ENCODE measurements at places on chromosomes 4 and X.

DNA sequence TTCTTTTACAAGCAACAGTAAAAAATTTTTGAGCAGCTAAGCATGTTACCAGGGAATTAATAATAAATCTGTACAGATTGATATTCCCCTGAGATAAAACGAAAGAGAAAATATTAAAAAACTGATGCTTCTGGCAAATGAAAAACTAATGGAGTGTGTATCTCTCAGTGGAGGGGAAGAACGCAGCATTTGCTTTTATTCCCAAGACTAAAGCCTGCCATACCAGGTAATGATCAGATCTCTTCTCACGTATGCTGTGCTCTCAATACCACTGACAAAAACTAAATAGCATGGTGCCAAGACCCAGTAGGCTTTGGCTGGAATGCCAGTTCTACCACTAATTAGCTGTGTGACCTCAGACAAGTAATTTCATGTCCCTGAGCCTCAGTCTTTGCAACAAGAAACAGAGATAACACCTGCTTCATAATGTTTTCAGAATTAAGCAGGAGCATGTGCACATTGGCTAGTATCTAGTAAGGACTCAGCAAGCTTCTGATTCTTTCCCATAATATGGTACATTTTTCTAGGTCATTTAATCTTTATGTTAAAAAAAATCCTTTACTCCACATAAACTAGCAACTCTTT is 179.6 kb downstream of the CENPC start:
- no peak for DNase-seq

- DNase-seq, result no peak
Measured at GRCh38 chrX:9947131-9947794, 19.9 kb upstream of the CLDN34 start.

- DNase-seq, result no peak
Measured at GRCh38 chr4:108589961-108590360, 30.4 kb upstream of the RPL34 start.

DNA sequence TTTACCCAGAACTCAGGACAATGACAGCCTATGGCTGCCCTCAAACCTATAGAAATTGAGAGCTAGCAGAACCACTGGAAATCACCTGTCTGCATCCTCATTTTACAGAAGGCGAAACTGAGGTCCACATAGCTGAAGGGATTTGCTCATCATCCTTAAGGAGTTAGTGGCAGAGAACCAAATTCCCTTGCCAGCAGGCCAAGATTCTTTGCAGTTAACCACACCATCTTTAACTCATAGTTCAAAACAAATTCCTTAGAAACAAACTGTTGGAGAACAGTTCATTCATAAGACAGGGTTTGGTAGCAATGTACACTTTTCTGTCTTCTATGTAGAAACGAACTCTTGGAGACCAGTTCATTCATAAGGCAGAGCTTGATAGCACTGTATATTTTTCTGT is 37.9 kb upstream of the RAP2C start:
- no peak for DNase-seq

- no peak for DNase-seq
Measured at GRCh38 chrX:78383594-78383993, 56.2 kb upstream of the CYSLTR1 start.

DNA sequence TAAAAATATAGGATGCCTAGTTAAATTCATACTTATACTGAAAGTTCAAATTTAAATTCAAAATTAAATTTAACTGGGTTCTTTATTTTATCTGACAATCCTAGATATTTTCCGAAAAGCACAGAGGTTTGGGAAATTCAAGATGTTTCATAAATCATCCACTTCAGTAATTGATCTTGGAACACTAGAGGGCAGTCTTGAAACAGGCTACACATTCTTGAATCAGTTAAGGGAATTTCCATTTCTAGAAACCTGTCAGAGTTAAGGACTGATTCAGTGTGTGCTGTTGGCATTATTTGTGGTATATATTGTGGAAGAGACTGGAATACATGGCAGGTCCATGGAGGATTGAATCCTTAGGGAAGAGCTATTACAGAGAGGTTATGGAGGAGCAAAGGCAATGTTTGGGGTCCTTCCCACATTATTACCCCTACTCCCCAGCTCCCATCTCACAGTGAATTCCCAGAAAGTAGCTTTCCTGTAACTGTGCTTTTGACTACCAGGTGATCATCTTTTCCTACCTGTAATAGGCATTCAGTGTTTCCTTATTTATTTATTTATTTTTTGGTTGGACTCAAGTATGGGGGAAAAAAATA is 92.9 kb downstream of the EGF start:
- peak; percentile 74 for DNase-seq

DNA sequence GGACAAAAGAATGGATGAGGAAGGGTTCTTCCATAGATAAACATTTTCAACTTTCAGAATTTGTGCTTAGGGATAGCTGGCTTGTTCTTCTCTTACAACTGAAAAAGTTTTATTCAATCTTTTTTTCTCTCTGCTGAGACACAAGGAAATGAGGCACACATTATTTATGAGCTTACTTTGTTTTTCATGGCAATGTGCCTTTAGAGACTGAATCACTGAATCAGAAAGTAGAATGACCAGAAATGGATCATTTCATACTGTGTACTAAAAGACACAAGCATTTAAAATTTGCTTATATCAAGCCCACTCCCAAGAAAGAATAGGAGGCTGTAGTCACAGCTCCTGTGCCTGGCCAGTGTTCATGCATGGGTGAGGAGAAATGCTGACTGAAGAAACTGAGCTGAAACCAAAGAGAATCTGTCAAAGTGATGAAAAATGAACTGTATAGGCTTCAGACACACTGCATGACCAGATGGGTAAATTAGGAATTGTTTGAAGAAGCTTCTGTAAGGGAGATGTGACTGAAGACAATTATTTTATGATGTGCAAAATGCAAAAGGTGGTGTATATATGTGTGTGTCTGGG is 413.8 kb downstream of the RAPGEF2 start:
- DNase-seq, result no peak

DNA sequence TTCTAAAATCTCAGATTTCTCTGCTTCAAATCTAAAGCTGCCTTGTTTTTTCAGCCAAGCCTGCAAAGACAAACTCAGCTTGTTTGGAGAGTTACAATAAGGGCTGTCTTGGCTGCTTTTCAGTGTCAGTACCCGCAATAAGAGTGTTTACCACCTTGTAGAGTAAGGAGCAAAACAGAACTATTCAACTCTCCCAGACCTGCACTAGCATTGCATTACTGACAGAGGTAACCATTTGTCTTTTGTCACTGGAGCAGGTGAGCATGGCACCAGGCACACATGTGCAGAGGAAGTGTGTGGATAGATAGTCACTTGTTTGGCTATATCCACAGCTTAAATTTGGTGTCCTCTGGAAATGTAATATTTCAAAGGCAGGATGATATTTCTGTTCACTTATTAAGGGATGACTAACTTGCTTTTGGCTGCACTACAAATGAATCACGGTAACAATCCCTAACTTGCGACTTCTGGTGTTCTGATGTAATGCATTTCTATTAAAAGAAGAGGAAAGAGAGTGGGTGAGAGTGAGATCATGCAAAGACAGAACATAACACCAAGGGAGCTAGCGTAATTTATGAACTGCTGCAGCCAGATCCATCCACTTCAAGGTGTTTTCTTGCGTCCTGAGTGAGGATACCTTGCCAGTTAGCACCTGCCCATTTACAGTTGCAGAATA is 38.6 kb downstream of the PTCHD1 start:
- DNase-seq, result no peak

DNA sequence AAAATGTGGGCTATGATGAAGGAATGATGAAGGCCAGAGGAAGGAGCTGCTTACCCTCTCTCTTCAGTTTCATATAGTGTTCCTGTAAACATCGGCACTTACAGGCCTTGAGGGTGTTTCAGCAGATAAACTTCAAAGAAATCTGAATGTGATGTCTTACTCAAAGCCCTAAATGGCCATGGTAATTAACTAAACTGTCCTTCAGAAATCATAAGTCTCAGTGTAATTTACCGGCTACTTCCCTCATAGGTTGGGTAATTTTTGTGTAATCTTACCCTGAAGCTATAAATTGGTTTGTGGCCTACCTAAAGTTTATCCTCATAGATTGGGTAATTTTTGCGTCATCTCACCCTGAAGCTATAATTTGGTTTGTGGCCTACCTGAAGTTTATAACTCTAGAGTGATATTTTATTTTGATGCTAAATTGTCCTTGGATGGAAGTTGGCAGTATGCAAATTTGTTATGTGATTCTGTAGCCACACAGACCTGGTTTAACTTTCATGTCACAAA is 2700.3 kb downstream of the ARAP2 start:
- DNase-seq, result no peak

GRCh38 chr4:110216129-110216528 is 17.7 kb upstream of the ELOVL6 start:
- no peak for DNase-seq

GRCh38 chrX:123728016-123728415 is 4.8 kb downstream of the THOC2 start:
- no peak for DNase-seq
